ENCODE measurements at places on chromosomes 2 and 18. TPM values are rescaled to one million over a fixed set of nuclear protein-coding genes. Genes with fewer than 3 reads are reported as not detected.
A peak's percentile ranks its signal among the peaks of the same experiment; 100 is the strongest.

DNA sequence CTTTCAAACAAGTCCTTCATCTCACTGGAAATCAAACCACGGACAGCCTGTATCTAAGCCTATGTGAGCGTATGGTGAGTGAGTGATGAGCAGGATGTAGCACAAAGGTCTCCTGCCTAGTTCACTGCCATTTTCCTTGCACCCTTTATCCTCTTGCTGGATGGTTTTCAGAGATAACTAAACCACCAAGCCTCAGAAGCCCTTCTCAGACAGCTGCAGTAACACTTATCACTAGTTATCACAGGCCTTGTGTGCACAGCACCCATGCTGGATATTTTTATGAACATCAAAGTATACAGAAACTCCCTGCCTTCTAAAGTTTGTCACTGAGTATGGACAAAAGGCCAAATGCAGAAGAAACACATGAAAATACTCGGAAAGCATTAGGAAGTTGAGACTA, 69.5 kb downstream of the C1D start:
- no peak for DNase-seq

- DNase-seq = peak; percentile 61
Observed at GRCh38 chr2:189144700-189145211, 34.8 kb downstream of the COL5A2 start.

GRCh38 chr2:230957756-230958391, 32.8 kb upstream of the GPR55 start:
- DNase-seq = no peak

- DNase-seq = no peak
Observed at GRCh38 chr2:109147405-109147804, 18.4 kb downstream of the SH3RF3 start.

DNA sequence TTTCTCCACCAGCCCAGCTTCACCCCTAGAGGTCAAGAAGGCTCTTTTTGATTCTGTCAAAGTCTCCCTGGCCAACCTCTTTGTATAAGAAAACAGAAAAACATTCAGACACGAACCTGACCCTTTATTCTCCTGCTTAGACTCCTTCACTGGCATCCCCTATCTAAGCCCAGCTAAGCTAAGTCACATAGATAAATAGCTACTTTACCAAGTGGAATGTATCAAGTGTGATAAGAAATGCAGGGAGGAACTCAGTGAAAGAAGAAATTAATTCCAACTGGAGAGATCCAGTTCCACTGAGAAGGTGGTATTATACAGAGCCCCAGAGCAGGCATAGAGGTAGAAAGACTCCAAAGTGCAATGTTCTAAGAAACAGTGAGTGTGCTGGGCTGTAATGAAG, 489.5 kb downstream of the TNS1 start:
- DNase-seq = no peak

GRCh38 chr2:224885836-224886547, 156.3 kb downstream of the DOCK10 start:
- DNase-seq = peak; percentile 77

DNA sequence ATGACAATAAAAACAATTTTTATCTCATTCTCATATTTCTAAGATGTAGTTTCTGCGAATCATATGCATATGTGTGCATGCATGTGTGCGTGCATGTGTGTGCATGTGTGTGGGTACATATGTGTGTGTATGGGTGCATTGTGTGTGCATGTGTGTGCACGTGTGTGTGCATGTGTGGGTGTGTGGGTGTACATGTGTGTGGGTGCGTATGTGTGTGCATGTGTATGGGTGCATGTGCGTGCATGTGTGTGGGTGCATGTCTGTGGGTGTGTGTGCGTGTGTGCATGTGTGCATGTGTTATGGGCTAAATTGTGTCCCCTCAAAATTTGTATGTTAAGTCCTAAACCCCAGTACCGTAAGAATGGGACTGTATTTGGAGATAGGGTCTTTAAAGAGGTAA, 49.3 kb downstream of the COL6A3 start:
- no peak for DNase-seq

GRCh38 chr2:25324905-25325592, 16.7 kb downstream of the DNMT3A start:
- DNase-seq = peak; percentile 48

DNA sequence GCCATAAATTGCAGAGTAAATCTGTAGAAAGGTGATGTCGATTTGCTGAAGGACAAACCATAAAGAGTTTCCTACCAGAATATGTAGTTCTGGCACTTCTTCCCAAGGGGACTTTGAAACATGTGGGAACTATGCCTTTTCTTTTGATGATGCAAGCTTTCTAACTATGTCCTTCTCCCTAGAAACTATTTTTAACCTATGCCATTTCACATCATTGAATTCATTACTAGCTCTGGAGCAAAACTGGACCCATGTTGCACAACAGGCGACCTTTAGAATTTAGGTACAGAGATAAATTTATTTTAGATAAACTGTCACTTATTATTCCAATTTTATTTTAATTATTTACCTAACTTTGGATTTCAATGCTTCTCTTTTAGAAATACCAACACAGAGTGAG, 186.5 kb downstream of the CCDC102B start:
- peak; percentile 5 for DNase-seq

The SPHKAP gene
- under 0.01 TPM for total RNA-seq

The KLF7 gene
- total RNA-seq = 28.1 TPM

The TSGA10 gene
- 1.9 TPM for total RNA-seq

The SPEG gene
- 48.8 TPM for total RNA-seq

The CGREF1 gene
- total RNA-seq = under 0.01 TPM

The GEN1 gene
- total RNA-seq = 12.6 TPM
